ENCODE measurements at places on chromosomes 5 and 9.

DNA sequence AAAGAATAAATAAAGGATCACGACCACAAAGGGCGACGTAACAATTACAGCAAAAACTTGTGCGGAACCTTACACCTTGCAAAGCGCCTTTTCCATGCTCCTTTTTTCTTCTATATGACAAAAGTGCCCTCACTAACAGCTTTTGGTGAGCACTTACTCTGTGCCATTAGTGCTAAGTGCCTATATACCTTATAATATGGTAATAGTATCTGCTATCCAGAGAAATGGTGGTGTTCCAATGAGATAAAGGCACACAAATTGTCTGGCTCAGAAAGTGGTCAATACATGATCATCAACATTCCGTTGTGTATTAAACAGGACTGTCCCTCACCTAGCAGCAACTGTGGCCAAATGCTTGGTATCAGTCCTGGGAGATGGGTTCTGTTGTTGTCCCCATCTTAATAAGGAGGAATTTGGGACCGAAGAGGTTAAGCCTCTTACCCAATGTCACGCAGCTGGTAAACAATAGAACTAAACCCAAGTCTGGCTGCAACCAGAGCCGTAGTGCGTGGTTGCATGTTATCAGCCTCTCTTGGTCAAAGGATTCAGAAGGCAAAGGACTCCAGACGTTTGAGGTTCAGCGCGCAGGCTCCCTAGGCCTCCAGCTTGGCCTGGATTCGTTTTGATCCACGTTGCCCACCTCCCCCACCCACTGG, 564 bp upstream of the TOR2A start:
- no peak for DNase-seq

DNA sequence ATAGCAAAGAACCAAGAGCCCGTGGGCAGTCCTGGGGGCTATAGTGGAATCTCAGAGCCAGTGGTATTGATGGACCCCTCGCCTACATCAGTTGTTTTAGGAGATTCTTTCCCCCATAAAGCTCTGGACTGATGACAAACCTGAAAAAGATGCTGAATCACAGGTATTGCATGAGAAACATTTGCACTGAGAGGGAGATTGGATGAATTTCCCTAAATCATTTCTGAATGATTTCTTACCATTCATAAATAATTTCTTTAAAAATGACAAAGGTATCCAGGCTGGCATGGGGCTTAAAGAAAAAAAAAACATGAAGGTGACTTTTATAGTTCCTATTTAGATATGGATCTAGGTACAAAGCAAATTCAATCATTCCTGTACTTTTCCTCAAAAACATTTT, 54.0 kb upstream of the SLIT3 start:
- no peak for DNase-seq

DNA sequence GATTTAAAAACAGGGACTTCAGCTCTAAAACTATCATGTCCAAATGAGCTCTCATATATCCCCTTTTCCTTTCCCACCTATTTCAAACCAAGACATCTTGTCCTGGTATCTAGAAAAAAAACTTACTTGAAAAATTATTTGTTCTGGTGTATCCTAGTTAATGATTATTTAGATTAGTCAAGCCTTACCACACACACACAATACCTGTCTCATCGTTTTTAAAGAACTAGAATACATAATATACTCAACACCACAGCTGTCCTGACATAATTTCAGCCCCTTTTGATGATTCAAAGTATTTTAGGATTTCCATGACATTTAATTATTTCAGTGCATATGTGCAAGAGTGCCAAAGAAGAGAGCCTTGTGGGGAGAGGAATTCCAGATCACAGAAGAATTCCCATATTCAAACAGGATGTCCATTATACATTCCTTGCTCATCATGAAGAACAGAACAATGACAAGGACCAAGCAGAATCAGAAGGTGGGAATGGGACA, 233.7 kb downstream of the SMARCA2 start:
- DNase-seq: no peak

DNA sequence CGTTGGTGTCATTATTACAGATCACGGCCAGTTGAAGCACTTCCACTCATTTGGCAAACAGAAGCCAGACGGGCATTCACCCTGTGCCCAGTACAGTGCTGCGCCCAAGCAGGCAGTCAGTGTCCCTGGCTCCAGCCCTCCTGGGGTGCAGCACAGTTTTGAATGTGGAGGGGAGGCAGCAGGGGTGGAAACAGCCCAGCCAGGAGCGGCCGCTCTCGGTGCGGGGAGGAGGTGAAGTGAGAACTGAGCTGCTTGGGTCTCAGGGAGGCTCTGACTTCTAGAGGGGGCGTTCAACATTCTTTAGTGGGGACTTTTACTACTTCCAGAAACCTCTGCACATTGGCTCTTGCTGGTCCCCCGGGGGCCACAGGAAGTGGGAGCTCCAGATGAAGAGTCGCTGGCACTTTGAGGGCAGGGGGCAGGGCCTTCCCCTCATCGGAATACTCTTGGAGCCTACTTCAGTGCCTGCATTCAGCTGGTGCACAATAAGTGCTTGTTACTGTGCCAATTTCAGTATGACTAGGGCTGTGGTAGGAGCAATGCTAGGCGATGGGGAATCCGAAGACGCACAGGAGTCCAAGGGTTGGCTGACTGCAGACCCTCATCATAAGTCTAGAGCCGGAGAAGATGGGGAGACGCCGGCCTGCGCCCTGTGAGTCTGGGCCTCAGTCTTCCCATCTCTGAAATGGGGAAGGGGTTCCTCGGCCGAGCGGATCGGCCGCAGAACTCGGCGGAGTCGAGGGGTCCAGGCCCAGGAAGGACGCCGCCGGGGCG, 492 bp upstream of the NEK6 start:
- DNase-seq: peak; percentile 72

DNA sequence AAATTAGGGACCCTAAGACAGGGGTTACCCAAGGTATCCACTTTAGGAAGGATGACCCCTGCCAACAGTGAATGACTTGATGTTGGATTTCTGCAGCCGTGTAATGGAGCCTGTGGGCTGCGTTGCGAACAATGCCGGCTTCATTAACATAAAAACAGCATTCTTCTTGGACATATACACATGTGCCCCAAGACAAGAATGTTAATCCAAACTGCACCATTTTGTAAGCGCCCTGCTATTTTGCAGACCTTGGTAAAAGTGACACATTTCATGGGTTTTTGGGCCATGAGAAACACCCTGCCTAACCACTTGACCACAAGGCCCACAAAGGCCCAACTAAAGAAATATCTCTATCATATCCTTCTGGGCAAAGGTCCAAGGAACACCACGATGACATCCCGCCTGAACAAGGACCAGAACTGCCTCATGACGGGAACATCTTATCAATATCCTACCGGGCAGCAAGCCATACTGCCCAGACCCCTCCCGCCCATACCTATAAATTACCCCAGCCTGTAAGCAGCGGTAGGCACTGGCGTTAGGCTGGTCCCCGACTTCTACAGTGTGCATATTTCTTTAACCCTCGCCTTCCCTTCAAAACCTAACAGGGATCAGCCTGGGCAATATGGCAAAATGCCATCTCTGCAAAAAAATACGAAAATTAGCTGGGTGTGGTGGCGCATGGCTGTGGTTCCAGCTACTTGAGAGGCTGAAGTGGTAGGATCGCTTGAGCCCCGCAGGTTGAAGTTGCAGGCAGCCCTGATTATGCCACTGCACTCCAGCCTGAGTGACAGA, 9.7 kb upstream of the PDCD1LG2 start:
- DNase-seq: no peak

DNA sequence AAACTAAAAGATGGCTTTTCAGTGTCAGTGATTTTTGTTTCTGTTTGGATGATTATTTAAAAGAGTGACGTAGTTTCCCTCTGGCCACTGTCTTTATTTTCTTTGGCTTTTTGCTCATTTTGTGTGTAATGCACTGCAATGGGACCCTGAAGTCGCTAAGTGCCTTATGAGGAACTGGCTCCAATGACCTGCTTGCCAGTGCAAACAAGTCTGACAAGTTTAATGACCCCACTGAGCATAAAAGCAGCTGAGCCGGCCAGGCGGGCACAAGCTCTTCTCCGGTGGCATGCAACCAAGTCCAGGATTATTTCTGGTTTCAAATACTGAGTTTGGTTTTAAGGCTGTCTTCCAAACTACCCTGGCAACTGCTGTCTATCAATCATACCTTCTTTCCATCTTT, 15.6 kb upstream of the GNA14 start:
- DNase-seq: no peak

DNA sequence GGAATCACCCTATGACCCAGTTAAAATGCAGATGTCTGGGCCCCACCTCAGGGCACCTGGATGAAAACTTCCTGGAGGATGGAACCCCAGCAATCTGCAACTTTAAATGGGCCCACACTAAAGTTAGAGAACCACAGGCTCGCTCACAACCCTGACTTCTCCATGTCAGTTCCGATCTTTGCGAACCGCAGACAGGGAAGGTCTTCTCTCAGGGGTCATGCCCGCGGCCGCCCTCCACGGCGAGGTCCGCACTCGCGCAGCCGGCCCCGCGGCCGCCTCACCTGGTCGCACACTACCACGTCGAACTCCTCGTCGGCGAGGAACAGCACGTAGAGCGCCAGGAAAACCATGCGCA, 499 bp downstream of the ALG2 start:
- DNase-seq: no peak

DNA sequence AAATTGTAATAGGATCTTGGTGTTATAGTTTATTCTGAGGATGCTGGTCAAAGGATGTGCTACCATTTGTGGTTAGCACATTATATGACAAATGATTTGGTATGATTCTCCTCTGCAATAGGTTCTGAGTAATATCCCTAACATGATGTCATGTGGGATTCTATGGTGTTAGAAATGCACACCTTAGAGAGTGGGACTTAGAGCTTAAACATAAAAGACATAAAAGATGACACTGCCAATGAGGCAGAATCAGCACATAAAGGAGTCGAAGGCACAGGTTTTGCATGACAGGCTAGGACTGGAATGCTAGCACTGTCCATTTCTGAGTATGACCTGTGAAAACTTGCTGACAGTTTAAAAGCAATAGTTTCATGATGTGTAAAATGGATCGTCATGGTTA, 100.4 kb downstream of the OSTF1 start:
- DNase-seq: no peak

DNA sequence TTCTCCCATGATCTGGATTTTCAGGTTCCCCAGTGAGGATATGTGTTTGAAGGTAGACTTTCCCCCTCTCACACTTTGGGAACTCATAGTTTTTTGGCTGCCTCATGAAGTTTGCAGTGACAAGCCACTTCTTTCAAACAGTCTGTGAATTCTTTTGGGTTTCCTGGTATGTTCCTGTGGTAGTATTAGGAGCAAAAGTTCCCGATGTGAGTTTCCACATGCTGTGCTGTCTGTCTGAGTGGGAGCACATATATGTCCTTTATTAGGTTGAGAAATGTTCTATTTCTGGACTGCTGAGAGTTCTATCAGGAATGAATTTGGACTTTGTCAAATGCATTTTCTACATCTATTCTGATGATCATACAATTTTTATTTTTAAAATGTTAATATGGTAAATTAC, 273.2 kb upstream of the TARS1 start:
- no peak for DNase-seq

DNA sequence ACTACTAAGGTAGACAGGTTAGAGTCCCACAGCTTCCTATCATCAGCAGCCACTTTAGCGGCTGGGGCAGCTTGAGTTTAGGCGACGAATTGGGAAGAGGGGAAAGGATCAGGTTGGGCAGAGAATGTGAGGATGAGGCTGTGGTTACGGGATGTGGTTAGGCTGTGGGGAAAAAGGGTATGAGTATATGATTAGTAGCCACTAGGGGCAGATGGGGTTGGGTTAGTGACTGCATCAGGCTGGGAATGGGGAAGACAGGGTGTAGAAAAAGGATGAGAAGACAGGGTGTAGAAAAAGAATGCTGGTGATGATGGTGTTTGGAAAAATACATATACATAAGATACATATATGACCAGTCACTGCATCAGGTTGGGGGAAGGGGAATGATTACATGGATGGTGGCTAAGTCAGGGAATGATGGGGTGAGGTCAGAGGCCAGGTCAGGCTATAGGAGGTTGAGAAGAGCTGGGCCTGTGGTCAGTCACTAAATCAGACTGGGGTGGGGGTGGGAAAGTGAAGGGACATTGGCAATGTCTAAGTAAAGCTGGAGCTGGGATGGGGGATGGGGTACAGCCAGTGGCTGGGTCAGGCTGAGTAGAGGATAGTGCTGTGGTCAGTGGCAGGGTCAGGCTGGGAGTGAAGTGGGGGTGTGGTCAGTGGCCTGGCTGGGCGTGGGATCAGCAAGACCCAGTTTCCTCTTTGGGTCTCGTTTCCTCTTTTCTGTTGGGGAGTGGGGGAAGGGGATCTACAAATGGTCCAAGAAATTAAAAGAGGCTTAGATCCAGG, 2.1 kb downstream of the TLN1 start:
- DNase-seq: no peak

GRCh38 chr5:143592648-143593047, 189.2 kb upstream of the NR3C1 start:
- DNase-seq: no peak

DNA sequence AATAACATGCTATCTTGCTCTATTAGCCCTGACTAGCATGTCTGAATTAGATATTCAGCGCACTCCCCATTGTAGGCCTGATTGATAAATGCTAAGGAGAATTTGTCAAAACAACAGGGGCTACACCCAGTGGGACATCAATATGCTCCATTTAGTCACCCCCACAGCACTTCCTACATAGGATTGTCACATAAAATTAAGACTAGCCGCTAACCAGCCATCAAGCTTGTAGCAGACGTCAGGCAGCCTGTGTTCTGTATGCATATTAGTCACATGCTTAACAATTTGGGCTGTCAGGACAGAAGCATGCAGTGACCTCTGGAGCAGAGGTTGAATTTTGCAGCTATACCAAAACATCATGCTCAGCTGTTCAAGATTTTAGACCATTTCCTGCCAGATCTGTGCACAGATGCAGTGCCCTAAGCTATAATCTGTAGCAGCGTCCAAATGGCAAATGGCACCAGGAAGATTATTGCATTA, 197.4 kb upstream of the ISL1 start:
- DNase-seq: no peak

GRCh38 chr9:26229324-26230054, 551.2 kb upstream of the TUSC1 start:
- no peak for DNase-seq

- peak; percentile 72 for DNase-seq
These were observed 39.7 kb upstream of the SLC25A51 start for GRCh38 chr9:37943345-37944265.

- no peak for DNase-seq
These were observed 92.6 kb upstream of the IRX4 start for GRCh38 chr5:1975406-1975715.

- DNase-seq: no peak
These were observed 29.9 kb downstream of the TENT4A start for GRCh38 chr5:6743161-6743560.

GRCh38 chr5:10343486-10343885, 10.0 kb upstream of the MARCHF6 start:
- no peak for DNase-seq

DNA sequence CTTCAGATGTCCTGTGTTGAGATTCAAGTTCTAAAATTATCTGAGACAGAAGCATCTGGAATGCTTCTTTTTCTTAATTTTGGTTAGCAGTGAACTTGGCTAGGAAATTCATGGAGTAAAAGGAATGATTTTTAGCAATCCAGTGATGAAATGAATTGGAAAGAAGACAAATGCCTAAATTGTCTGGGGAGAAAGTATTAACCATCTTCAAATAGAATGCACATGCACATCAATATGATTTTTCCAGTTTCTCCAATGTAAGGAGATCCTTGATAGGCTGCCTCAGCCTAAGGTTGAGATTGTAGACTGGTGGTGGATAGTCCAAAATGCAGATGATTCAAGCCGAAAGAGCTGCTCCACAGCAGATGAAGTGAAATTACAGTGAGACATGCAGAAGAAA, 106.7 kb downstream of the PCSK5 start:
- DNase-seq: no peak
